ENCODE measurements at places on chromosomes 2 and 18.

- no peak for DNase-seq
Observed at GRCh38 chr2:120520929-120521912, 175.3 kb downstream of the INHBB start.

- no peak for DNase-seq
Observed at GRCh38 chr2:113233593-113234550, 44.8 kb downstream of the PAX8 start.

GRCh38 chr2:237539681-237540080 lies 26.7 kb upstream of the PRLH start:
- no peak for DNase-seq

- DNase-seq: no peak
Observed at GRCh38 chr2:20673686-20674308, 6.9 kb downstream of the GDF7 start.

- no peak for DNase-seq
Observed at GRCh38 chr18:56139372-56139771, 499.0 kb downstream of the TXNL1 start.

GRCh38 chr18:1965541-1965940 lies 605.8 kb downstream of the METTL4 start:
- DNase-seq: no peak

All from stimulated activated CD4-positive, alpha-beta T cell treated with anti-CD3 and anti-CD28 coated beads, Interleukin-1b, Interleukin-23, amount 100 ng/mL, for 24 hours (primary cell).